ENCODE measurements at places on chromosomes 5 and 9.

GRCh38 chr9:127611603-127611898 is 526 bp upstream of the STXBP1 start:
- ATAC-seq: no peak

DNA sequence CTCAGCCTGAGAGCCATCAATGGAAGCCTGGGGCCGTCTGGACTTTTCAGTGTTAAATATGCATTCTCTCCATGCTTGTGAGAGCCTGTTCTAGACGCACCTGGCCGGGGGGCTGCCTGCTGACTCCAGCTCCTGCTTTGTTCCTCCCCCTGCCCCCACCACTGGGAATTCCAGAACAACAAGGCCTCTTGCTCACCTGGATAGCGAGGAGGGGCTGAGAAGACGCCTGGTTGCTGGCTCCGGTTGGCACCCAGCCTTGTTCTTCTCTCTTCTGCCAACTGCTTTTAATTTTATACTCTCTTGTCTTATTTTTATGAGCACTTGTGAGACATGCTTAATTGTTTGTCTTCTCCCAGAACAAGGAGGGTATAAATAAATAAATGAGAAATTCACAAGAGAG is 15.0 kb upstream of the RAPGEF1 start:
- no peak for ATAC-seq

- ATAC-seq: no peak
These were observed 48.6 kb downstream of the COL15A1 start for GRCh38 chr9:98992107-98992884.

DNA sequence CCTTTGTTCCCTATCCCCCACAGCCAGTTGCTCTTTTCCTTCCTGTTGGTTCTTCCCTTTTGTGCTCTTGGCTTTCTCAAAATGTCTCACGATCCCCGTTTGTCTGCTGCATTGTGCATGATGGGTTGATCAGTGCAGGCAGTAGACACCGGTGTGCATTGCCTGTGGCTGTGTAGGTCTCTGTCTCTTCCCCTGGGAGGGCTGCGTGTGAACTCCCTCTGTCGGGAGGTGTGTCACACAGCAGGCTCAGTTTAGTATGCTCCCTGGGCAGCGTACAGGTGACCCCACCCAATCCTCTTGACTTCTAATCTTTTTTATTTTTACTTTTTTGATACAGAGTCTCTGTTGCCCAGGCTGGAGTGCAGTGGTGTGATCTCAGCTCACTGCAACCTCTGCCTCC is 265.3 kb downstream of the FSTL4 start:
- no peak for ATAC-seq

DNA sequence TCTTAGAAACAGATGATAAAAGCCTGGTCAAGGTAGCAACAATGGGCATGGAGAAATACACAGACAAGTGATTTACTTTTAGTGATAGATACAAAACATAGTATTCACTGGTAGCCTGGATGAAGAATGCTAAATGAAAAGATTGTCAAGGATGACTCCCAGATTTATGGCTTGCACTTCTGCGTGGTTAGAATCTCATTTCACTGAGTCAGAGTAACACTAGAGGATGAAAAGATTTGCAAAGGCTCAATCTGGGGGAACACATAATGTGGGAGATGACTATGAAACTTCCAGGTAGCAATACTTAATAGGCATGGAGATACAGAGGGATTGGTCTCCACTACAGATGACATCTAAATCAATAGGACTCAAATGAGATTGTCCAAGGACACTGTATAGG is 38.4 kb downstream of the AGTPBP1 start:
- no peak for ATAC-seq

GRCh38 chr5:5316334-5316733 is 106.1 kb upstream of the ICE1 start:
- no peak for ATAC-seq

- ATAC-seq: no peak
These were observed 31.4 kb downstream of the XPA start for GRCh38 chr9:97665742-97666141.

DNA sequence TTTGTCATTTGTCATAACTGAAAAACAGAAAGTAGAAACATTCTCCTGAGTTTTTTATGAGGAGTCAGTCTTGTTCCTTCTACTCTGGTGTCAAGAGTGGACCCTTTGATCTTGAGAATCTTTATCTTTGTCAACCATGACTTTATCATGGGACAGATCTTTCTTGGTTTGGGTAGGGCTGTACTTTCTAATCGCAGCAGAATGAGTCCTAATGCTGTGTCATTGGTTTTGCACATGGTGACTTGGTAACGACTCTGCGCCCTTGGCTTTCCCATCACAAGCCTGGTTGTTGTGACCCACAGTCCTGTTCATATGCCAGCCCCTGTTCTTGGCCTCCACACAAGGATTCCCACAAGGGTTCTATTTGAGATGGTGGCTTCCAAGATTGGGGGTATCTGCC is 45.6 kb downstream of the AOPEP start:
- no peak for ATAC-seq

- no peak for ATAC-seq
These were observed 17.3 kb downstream of the ADRB2 start for GRCh38 chr5:148843510-148844318.

DNA sequence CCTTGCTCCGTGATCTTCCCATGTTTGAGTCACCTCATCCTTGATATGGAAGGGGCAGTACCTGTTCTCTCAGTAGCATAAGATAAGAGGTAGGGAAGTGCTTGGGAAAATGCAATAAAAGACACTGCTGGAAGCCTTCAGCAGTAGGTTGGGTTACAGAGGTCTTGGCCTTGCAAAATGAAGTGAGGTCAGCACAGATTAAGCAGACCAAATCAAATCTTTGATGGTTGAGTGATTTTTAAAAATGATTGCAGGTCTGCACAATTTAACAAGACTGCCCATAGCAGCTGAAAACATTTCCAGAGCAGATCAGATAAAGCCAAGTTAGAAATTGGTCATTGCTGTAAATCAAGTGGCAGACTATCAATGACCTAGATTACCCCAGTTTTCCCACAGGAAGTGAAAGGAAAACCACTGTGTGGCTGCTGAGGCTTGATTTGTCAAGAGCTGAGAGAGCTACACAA is 32.9 kb downstream of the PALM2AKAP2 start:
- no peak for ATAC-seq

- no peak for ATAC-seq
These were observed 616.6 kb downstream of the IRX1 start for GRCh38 chr5:4212071-4212739.

- ATAC-seq: no peak
These were observed 92.5 kb downstream of the MTX3 start for GRCh38 chr5:79898611-79899010.

- no peak for ATAC-seq
These were observed 47.6 kb downstream of the ACER2 start for GRCh38 chr9:19456426-19456825.

DNA sequence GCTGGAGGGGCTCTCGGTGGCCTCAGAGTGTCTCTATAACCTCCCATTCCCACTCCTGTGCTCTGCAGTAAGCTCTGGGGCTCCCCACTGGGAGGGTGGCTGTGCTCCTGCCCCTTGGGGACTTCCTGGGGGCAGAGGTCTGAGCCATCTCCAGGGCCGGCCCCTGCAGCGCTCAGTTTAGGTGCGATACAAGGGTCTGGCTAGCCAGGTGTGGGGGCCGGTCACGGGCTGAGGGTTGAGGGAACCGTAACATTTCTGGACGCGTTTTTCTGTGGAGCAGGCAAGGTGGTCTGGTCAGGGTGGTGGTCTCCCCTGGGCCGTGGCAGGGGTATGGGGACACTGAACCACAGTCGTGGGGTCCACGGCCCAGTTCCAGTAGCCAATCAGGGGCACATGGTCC is 38.0 kb upstream of the SLC6A19 start:
- ATAC-seq: no peak

- ATAC-seq: no peak
These were observed 83.0 kb downstream of the GRIA1 start for GRCh38 chr5:153573326-153574033.

DNA sequence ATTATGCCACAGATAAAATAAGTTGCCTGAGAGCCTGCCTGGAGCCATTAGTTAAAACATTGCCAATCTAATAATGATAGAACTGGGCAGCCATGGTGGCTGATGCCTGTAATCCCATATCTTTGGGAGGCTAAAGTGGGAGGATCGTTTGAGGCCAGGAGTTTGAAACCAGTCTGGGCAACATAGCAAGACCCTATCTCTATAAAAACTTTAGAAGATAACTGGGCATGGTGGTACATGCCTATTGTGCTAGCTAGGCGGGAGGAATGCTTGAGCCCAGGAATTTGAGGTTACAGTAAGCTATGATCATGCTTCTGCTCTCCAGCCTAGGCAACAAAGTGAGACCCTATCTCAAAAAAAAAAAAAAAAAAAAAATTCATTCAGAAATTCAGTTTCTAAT is 52.6 kb downstream of the RAI14 start:
- no peak for ATAC-seq

DNA sequence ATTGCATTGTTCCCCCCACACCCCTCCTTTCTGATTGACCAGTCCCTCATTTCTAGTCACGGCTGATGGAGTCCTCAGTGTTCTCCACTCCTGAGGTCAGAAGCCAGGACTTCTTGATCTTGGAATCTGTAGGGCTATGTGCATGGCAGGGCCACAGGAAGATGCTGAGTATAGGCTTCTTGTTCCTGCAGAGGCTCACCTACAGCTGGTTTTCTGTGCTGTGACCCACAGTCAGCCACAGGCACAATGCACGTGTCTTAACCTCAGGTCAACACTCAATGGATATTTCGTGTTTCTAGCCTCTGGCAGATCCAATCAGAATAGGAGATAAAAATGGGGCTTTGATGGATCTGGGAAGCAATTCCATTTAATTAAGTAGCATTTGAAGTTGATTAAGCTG is 14.3 kb upstream of the CXCL14 start:
- ATAC-seq: no peak

GRCh38 chr5:21689587-21689986 is 1163.6 kb downstream of the CDH12 start:
- ATAC-seq: no peak

- no peak for ATAC-seq
These were observed 40.9 kb upstream of the BNIP1 start for GRCh38 chr5:173103411-173103810.

DNA sequence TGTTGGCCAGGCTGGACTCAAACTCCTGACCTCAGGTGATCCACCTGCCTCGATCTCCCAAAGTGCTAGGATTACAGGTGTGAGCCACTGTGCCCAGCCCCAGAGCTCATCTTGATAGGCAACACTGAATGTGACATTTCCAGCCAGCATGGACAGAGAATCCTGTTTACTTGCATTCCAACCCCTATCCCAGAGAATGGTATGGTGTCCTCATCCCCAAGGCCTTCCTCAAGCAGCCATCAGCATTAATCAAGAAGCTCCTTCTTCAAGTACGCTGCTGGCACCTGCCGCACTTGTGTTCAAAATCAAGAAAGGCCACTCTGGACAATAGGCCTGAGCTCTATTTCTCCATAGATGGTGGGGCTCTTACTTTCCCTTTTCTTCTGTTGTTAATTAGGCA is 40.2 kb downstream of the STARD4 start:
- no peak for ATAC-seq

GRCh38 chr9:113572076-113572861 is 108.7 kb downstream of the RGS3 start:
- no peak for ATAC-seq

GRCh38 chr9:31135567-31135966 is 1248.9 kb upstream of the ACO1 start:
- no peak for ATAC-seq

All from esophagus mucosa (tissue), 1 donor.